ENCODE measurements at places on chromosomes 6 and 20.

GRCh38 chr6:159462431-159462830 lies 230.6 kb downstream of the SOD2 start:
- no peak overlapping the region for H3K27ac ChIP-seq
- H3K27me3 ChIP-seq: no peaks in the 10 kb centered on the region
- no peaks in the 10 kb centered on the region for H3K4me1 ChIP-seq
- H3K36me3 ChIP-seq: no peaks in the 10 kb centered on the region
- DNase-seq: no peak
- no peak overlapping the region for H3K4me3 ChIP-seq

DNA sequence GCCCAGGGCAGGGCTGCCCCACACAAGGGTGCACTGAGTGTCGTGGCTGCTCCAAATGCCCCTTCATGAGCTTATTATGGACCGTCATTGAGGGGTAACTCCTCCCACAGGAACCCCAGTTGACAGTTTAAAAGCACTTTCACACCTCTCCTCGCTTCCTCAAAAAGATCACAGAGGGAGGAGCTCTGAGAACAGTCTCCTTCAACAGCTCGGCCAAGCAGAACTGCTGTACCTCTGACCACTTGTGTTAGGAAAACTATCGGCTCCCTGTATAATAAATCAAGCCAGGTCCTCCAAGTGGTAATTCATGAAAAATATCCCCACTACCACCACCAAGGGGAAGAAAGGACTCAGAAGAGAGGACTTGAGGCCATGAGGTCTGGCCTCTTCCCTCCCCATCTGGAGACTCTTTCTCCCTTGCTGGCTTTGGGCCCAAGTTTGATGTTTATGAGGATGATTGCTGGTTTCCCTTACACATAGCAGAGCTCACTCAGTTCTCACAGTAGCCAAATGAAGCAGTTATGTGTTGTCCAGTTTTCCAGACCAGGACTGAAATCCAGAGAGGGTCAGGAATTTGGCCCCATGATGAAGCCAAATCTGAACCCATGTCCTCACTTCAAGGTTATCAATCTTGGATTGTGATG lies 8.7 kb downstream of the SNX21 start:
- no peak overlapping the region for H3K27ac ChIP-seq
- no peaks in the 10 kb centered on the region for H3K36me3 ChIP-seq
- no peak overlapping the region for H3K4me3 ChIP-seq
- H3K4me1 ChIP-seq: no peaks in the 10 kb centered on the region
- no peaks in the 10 kb centered on the region for H3K27me3 ChIP-seq
- no peak for DNase-seq

- no peaks in the 10 kb centered on the region for H3K4me1 ChIP-seq
- no peak for DNase-seq
- H3K4me3 ChIP-seq: no peak overlapping the region
Measured at GRCh38 chr20:22775256-22775655, 190.9 kb upstream of the FOXA2 start.

DNA sequence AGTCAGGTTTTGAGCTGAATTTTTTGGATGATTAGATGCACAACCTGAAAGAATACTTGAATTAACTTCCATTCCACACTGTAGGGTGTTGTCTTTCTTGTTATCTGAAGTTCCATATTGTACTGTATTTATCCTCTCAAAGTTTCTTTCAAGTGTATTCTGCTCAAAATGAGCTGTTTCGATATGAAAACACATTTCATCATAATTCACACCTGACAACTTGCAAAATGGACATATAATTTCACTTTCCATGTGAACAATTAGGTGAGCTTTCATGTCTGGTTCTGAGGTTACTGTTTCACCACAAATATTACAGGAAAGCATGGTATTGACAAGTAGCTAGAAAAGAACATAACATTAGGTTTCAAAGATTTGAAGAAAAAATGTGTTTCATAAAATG lies 1.7 kb downstream of the ZUP1 start:
- H3K4me1 ChIP-seq: peaks cover 14% of the 10 kb centered on the region
- no peaks in the 10 kb centered on the region for H3K27me3 ChIP-seq
- H3K36me3 ChIP-seq: no peaks in the 10 kb centered on the region
- DNase-seq: peak; percentile 56
- H3K27ac ChIP-seq: no peak overlapping the region
- H3K4me3 ChIP-seq: no peak overlapping the region

GRCh38 chr6:166406197-166406596 lies 23.5 kb upstream of the MPC1 start:
- H3K4me1 ChIP-seq: no peaks in the 10 kb centered on the region
- H3K4me3 ChIP-seq: no peak overlapping the region
- no peaks in the 10 kb centered on the region for H3K27me3 ChIP-seq
- H3K27ac ChIP-seq: no peak overlapping the region

DNA sequence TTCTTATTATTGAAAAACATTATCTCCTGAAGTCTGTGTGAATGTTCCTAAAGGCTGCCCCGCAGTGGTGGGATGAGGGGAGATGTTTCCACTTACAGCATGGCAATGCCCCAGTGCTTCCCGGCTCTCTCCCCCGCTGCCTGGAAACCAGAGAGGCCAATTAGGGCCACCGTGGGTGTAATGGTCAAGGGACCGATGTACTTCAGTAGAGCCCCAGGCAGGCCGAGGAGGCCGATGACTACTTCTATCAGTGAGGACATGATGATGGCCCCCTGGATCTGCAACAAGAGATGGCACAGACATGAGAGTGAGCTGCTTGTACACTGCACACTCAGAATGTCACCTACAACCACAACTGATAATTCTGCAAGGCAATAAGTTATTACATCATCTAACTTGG lies 117.8 kb downstream of the SLC23A2 start:
- DNase-seq: no peak
- no peak overlapping the region for H3K27ac ChIP-seq
- no peaks in the 10 kb centered on the region for H3K27me3 ChIP-seq
- no peaks in the 10 kb centered on the region for H3K36me3 ChIP-seq
- H3K4me1 ChIP-seq: no peaks in the 10 kb centered on the region

- no peaks in the 10 kb centered on the region for H3K4me1 ChIP-seq
- no peaks in the 10 kb centered on the region for H3K27me3 ChIP-seq
- no peak overlapping the region for H3K4me3 ChIP-seq
- DNase-seq: no peak
Measured at GRCh38 chr6:165274611-165275010, 34.8 kb downstream of the C6orf118 start.

- H3K4me3 ChIP-seq: no peak overlapping the region
- no peak overlapping the region for H3K27ac ChIP-seq
- no peaks in the 10 kb centered on the region for H3K4me1 ChIP-seq
- no peaks in the 10 kb centered on the region for H3K27me3 ChIP-seq
Measured at GRCh38 chr20:49824206-49824605, 11.6 kb downstream of the SLC9A8 start.

- no peaks in the 10 kb centered on the region for H3K27me3 ChIP-seq
- no peaks in the 10 kb centered on the region for H3K4me1 ChIP-seq
- H3K27ac ChIP-seq: no peak overlapping the region
- no peak for DNase-seq
Measured at GRCh38 chr20:20480689-20481088, 112.8 kb downstream of the INSM1 start.

- no peak for DNase-seq
- H3K27ac ChIP-seq: no peak overlapping the region
- H3K4me1 ChIP-seq: no peaks in the 10 kb centered on the region
Measured at GRCh38 chr20:1567392-1568162, 10.1 kb upstream of the SIRPD start.

DNA sequence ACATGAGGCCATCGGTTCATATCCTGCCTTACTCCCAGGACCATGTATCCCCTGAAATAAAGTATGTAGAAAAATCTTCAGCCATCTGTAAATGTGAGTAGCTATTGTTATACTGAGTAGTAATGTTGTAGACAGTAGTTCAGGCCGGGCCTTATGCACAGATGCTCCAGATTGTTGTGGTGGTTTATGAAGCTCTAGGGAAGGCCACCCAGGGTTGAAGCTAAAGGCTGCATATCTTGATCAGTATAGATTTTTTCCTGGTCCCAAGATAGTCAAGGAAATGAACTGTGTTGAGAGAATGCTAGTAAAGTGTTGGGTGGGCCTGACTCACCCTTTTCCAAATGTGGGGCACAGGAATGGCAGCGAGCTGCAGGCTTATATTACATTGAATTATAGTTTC lies 81.4 kb downstream of the FNDC1 start:
- DNase-seq: no peak
- no peaks in the 10 kb centered on the region for H3K27me3 ChIP-seq
- no peak overlapping the region for H3K27ac ChIP-seq
- no peaks in the 10 kb centered on the region for H3K36me3 ChIP-seq
- no peak overlapping the region for H3K4me3 ChIP-seq

DNA sequence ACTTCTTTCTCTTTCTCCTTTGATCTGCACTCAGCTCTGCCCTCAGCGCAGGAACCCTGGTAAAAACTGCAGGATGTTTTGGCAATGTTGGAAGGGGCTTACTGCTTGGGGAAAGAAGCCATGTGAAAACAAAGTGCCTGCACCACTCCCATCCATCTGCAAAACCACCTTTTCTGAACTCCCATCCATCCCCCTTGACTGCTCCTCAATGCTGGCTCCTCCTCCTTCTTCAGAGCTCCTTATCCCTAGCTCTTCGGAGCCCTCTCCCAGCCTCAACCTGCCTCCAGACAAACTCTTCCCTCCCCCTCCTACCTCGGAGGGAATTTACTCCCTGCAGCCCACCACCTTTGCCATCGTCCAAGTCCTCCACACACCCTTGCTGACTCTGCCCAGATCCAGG lies 4.2 kb upstream of the ZBTB12 start:
- H3K27ac ChIP-seq: no peak overlapping the region
- no peak overlapping the region for H3K4me3 ChIP-seq

GRCh38 chr6:159071843-159072769 lies 27.3 kb upstream of the TAGAP start:
- no peak for DNase-seq
- no peak overlapping the region for H3K27ac ChIP-seq
- H3K36me3 ChIP-seq: no peaks in the 10 kb centered on the region
- no peak overlapping the region for H3K4me3 ChIP-seq

DNA sequence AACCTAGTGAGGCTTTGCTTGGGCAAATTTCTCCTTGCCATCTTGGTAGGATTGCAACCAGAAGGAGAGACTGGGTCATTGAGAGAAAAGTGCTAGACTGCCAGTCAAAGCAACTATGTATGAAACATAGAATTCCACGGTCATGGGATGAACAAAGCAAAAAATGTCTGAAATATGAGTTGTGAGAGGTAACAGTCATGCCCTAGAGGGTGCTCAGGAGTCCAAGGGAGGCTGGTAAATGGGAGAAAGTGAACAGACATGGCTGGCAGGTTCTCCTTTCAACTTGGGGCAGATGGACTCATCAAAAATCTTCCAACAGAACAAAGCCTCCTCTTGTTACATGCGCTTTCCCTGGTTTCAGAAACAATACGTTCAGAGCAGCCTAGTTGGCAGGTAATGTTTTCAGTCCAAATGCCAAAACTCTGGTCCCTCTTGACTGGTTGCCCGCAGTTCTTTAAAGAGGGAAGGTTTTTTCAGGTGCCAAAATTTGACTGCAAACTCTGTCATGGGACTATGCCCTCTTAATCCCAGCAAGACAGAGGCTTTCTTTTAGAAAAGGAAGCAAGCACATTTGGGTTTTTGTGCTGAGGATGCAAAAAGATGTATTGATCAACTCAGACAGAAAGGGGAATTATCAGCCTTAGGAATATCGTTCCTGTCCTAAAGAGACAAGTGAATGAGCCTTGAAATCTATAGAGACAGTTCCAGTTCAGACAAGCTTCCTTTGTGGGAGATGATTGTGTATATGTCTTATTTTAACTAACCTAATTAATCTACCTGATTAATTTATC lies 68.5 kb upstream of the SASH1 start:
- H3K36me3 ChIP-seq: no peaks in the 10 kb centered on the region
- no peak for DNase-seq
- no peaks in the 10 kb centered on the region for H3K4me1 ChIP-seq
- no peak overlapping the region for H3K27ac ChIP-seq
- no peak overlapping the region for H3K4me3 ChIP-seq
- no peaks in the 10 kb centered on the region for H3K27me3 ChIP-seq

DNA sequence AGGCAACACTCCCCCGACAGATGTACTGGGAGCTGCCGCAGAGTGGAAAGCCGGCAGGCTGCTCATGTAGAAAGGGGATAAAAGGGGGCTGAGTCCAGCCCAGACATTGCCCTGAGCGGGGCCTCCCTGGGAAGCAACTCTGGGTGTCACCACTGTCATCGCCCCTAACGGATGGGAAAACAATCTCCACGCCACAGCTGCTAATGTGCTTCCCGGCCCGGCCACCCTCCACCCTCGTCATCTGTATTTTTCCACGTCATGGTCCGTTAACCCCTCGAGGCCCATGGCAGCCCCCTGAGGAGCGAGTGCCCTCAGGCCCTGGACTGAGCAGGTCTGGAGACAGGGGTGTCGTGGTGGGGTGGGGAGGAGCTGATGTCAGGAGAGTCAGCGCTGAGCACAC lies 227.4 kb downstream of the DLL1 start:
- DNase-seq: no peak
- H3K4me3 ChIP-seq: no peak overlapping the region
- no peaks in the 10 kb centered on the region for H3K4me1 ChIP-seq
- H3K27ac ChIP-seq: no peak overlapping the region

DNA sequence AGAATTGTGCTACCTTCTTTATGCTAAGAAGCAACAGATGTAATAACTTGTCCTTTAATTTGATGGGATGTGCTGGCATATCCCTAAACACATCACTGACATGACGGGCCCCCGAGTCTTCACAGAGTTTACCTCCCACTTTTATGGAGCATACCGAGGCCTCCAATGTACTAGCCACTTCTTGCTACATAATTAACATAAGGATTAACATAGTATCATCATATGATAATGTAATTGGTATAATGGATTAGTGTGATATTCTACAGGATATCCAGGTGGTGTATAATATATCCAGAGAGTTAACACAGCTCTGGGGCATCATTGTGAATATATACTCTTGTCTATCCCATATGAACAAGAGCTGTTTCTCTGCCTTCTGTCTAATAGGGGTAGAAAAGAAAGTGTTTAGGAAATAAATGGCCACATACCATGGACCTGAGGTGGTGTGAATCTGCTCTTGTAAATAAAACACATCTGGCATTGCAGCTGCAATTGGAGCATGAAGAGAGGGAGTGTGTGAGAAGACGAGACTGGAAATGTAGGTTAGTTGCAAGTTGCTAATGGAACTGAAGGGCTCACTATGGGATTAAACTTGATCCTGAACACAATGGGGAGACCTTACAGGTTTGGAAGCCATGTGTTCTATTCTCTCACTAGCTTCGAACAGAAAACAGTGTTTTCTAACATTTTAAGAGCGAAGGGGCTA lies 102.3 kb downstream of the IYD start:
- no peaks in the 10 kb centered on the region for H3K4me1 ChIP-seq
- no peak overlapping the region for H3K27ac ChIP-seq
- no peaks in the 10 kb centered on the region for H3K27me3 ChIP-seq
- H3K36me3 ChIP-seq: no peaks in the 10 kb centered on the region
- DNase-seq: no peak
- H3K4me3 ChIP-seq: no peak overlapping the region

All from MM.1S (cell line).